ENCODE measurements at places on chromosomes 6 and 20.

- DNase-seq: no peak
These were observed 49.9 kb downstream of the PXDC1 start for GRCh38 chr6:3701631-3702030.

- DNase-seq: no peak
These were observed 32.1 kb downstream of the COL20A1 start for GRCh38 chr20:63325021-63325471.

DNA sequence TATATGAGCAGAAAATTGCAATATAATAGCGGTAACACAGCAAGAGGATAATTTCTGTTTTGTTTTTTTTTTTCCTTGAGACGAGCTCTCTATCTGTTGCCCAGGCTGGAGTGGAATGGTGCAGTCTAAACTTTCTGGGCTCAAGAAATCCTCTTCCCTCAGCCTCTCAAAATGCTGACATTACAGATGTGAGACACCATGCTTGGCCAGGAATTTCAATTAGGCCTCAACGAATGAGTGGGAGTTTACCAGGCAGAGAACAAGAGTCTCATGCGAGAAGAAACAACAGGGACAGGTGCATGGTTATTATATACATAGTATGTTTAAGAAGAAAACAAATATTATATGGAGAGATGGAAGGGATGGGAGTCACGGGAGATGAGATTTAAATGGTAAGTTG is 111.4 kb downstream of the ATXN1 start:
- no peak for DNase-seq

DNA sequence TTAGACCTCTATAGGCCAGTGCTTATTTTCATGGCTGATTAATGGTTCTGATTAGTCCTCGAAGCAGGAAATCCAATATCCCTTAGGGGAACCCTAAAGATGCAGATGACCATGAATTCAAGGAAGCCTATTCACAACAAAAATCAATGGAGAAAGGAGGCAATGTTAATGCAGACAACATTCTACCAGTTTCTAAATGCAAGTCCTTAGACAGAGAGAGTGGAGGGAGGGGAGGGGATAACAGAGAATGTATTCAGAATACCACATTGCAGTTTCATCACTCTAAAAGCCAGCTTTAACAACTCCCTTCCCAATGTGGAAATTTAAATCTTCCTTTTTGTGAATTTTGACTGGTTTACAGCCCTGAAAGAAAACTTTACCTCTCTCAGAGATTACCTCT is 87.1 kb upstream of the POU3F2 start:
- DNase-seq: no peak

- DNase-seq: peak; percentile 80
These were observed 33.6 kb upstream of the BTN3A2 start for GRCh38 chr6:26331218-26332073.

DNA sequence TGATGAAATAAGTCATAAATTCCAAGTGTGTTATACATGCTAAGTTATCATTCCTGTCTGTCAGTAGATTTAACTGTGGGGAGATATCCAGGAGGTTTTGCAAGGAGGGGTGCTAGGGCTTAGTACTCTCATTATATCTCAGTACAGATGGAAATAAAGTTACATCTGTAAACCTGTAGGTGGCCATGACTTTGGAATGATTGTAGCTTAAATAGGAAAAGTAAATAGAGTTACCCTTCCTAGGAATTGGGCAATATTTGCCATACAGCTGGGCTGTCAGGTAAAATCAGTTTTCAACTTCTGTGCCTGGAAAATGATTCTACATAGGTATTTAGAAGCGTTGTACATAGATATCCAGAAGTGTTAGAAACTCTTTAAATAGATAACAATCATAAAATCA is 19.8 kb upstream of the TGM3 start:
- no peak for DNase-seq

GRCh38 chr6:43377710-43378229 is 8.3 kb upstream of the ZNF318 start:
- DNase-seq: no peak

GRCh38 chr6:36302227-36302976 is 32.5 kb downstream of the PNPLA1 start:
- peak; percentile 79 for DNase-seq

- peak; percentile 69 for DNase-seq
These were observed 156.5 kb downstream of the SMOC2 start for GRCh38 chr6:168597471-168597875.

DNA sequence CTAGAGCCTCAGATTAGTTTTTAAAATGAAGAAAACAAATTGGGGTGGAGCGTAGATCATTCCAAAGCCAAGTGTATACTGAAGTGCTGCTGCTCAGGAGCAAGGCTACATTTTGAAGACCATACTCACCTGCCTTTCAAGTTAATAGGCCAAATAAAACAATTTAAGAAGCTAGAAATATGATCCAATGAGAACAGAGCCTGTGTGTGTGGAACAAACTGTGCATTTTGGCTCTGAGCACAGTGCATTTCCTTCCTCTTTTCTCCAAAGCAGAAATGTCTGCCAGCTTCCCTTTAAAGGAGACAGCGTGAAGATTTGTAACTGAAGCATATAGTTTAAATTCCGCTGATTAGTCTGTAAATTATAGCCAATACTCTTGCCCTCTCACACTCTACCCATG is 3.2 kb upstream of the IFNGR1 start:
- no peak for DNase-seq

- no peak for DNase-seq
These were observed 20.7 kb upstream of the ELOVL2 start for GRCh38 chr6:11064836-11065235.

DNA sequence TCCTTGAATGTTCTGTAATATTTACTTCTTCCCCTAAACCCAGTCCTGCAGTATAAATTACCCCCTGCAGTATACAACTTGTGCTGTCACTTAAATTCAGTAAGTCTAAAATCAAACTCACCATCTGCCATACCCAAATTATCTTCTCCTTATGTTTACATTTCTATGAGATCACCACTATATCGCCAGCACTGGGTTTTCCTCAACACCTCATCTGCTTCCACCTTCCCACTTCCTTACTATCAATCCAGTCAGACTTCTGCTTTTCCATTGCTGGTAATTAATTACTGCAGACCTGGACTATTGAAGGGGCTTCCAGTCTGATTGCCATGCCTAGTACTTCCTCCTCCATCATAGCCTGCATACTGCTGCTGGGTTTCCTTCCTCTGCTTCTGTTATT is 15.2 kb downstream of the EFHC1 start:
- no peak for DNase-seq

- DNase-seq: no peak
These were observed 130.9 kb downstream of the AGPAT4 start for GRCh38 chr6:161142957-161143296.

- no peak for DNase-seq
These were observed 246.5 kb downstream of the RIMS1 start for GRCh38 chr6:72132851-72133250.

DNA sequence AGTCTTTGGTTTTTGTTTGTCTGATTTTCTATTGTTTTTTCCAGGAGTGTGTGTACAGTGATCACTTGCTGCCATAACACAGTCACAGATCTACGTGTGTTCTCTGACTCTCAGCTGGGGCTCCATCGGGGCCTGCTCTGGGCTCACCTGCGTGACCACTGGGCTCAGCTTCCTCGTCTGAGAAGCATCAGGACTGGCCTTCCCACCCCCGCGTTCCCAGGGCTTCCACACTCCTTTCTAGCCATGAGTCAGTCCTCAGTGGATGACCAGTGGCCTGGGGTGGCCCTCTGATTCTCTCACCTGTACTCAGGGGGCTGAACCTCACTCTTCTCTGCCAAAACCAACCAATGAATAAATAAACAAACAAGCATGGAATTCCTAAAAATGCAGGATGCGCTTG is 14.5 kb downstream of the THBS2 start:
- DNase-seq: no peak

DNA sequence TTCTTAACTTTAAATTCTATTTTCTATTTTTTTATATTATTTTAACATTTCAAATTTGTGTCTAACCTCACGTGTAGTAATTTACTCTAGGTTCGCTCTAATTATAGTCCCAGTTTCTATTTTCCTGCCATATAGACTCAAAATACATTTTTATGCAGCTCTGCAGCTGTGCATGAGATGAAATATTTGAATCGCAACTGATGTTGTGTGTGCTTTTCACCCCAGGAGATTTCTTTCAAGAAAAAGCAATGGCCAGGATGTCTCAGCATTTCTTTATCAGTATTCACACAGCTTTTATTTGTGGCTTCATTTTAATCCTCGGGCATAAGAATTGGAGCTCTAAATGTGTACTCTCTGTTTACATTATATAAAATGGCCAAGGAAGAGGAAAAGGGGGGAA is 157.6 kb downstream of the HDGFL1 start:
- no peak for DNase-seq

GRCh38 chr20:61531553-61532345 is 279.7 kb downstream of the CDH4 start:
- DNase-seq: no peak

DNA sequence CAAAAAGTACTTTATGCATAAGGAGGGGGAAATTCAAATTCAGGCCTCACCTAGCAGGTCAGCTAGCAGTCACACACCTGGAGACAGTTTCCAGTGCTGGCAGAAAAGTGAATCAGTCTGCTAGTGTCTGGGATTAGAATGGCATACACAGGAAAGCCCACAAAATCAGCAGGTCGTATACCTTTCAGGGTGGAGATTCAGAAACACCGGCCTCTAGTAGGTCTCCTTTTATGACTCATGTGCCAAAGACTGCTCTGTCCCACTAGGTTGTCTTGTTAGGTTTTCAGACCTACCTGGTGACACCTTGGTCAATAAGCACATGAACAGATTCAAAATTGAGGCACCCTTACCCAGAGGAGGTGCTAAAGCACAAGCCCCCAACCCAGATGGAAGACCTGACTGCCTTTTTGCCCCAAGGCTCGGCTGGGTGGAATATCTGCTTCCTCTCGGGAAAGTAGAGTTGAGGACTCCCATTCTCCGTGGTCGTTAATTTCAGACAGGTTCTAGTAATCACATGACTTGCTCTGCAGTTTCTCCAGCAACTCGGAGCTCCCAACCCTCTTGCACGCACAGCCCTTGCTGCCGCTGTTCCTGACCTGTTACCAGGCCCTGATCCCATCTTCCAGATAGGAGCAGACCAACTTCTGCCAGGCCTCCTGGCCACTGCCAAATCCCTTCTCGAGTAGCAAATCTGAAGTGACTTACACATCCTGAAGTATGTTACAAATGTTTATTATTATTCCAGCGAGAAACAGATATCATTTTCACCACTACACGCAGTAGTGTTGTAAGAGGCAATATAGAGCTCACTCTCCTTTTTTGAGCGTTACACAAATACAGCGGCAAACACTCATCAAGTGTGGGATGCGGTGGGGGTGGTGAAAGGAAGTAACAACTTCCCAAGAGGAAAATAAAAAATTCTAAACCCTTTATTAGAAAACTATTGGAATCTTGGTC is 46.6 kb downstream of the AGPAT4 start:
- DNase-seq: no peak

- no peak for DNase-seq
These were observed 34.7 kb downstream of the KIAA1755 start for GRCh38 chr20:38225900-38226263.

DNA sequence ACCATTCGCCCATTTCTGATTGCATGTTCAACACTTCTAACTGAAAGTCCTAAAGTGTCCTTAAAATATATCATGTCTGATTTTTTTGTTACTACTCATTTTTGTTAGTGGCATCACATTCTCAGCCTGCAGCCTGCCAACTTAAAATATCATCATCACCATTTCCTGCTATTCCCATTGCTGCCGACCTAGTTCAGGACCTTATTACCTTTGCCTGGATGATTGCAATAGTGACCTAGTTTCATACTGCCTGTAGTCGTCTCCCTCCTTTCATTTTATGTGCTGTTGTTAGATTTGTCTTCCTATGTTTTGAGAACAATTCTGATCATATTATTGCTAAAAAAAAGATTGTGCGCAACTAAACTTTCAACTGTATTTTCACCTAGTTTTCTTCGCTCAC is 6.2 kb downstream of the RWDD1 start:
- no peak for DNase-seq

DNA sequence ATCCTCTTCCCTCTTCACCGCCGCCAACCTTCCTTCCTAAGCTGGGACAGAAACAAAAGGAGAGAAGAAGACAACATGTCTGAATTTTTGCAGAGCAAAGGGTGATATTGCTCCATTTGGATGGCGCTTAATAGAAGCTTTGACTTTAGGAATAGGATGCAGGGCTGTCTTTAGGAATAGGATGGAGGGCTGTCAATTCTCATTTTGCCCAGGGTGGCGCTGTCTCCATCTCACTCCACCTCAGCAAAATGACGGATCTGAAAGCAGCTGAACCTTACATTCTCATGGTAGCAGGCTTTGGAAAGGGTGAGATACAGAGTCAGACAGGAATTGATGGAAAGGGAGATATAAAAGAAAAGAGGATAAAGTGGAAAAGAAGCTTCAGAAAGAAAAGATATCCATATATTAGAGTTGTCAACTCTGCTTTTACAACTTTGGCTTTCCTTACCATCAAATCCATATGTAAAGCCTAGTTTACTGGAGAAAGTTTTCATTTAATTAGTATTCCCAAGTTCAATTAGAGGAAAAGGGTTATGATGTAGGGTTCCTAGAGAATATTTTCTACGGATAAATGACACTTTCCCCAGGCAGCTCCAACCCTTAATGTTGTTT is 2.4 kb downstream of the MTCL3 start:
- peak; percentile 86 for DNase-seq

- no peak for DNase-seq
These were observed 186.1 kb upstream of the SCGN start for GRCh38 chr6:25465941-25466340.

GRCh38 chr20:17611290-17611539 is 41.3 kb downstream of the DSTN start:
- no peak for DNase-seq

- no peak for DNase-seq
These were observed 150.4 kb upstream of the CCN2 start for GRCh38 chr6:132101535-132101934.

- no peak for DNase-seq
These were observed 177.2 kb upstream of the RNF24 start for GRCh38 chr20:4192378-4193068.

DNA sequence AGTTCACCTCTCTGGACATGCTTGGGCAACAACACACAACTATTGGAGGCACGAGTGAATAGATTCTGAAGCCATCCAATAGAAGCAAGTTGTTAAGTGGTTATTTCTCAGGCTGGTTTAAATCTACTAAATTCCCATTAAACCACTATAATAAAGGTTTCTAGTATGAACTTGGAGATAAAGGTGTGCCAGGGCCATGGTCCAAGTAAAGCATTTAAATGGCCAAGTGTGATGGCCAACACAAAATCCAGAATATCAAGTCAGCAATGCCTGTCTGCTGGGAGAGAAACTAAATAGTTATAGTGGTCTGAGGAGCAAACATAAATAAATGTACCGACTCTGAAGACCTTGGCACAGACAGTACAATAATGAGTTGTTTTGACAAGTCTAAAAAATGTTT is 294.3 kb upstream of the STXBP5 start:
- DNase-seq: no peak

- peak; percentile 84 for DNase-seq
These were observed at the start of gene PYGB for GRCh38 chr20:25247956-25248785. TSS of gene PYGB (plus strand) at chr20:25248085. CDS start at chr20:25248179, 94 bp downstream.

- peak; percentile 15 for DNase-seq
These were observed 10.2 kb downstream of the LAMA4 start for GRCh38 chr6:112243861-112244827.

GRCh38 chr20:62737271-62737811 is 28.7 kb downstream of the NTSR1 start:
- no peak for DNase-seq

All from NCI-H345 (cell line).